Activated effector memory CD4-positive, alpha-beta T cell treated with Interleukin-2 at 50 U/mL for 16 hours (primary cell): ENCODE measurements at places on chromosomes 3 and 15.

DNA sequence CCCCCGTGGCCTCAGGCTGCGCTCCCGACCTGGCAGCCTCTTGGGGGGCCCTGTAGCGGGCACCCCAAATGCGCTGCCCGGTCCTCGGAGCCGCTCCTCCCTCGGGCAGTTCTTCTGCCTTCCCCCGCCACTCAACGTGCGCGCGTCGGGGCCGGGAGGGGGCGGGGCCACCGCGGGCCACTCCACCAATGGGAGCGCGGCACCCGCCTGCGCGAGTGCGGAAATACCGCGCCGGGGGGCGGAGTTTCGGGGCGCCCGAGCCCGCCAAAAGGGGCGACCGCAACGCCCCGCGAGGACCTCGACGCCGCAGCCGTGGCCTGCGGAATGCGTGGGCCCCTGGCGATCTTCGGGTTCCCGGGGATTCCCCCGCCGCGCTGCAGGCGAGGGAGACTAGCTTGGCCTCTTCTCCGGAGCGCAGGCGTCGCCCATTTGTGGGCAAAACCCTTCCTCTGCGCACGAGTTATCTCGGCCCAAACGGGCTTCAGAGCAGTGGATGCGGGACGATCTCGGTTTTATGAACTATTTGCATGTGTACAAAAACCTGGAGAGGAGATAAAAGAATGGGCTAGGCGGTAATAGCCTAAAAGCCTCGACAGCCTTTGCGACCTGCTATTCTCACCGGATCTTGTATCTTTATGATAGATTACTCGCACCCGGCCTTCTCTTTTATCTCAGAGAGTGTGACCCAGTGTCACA is at the start of gene TASOR:
TASOR (minus strand) TSS at position 144 of the 696 bp plus-strand sequence. CDS start 259 bp downstream, outside the sequence.
- DNase-seq, result peak; percentile 84

DNA sequence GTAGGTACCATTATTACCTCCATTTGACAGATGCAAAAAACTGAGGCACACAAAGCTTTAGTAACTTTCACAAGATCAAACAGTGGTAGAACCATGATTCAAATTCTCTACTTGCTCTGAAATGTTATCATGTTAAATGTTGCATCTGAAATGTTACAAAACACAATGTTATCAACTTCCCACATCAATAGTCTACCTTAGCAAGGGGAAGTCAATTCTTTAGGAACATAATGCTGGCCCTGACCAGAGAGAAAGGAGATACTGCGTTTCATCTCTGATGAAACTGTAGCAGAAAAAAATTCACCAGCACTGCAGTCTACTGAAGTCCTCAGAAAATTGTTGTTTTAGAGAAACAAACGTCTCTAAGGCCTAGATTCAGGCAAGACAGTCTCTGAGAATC is 174.1 kb downstream of the SATB1 start:
- no peak for DNase-seq

- DNase-seq, result no peak
Observed at GRCh38 chr3:150055332-150055731, 84.6 kb upstream of the PFN2 start.

GRCh38 chr3:172346161-172346560 is 102.1 kb downstream of the GHSR start:
- DNase-seq, result no peak

DNA sequence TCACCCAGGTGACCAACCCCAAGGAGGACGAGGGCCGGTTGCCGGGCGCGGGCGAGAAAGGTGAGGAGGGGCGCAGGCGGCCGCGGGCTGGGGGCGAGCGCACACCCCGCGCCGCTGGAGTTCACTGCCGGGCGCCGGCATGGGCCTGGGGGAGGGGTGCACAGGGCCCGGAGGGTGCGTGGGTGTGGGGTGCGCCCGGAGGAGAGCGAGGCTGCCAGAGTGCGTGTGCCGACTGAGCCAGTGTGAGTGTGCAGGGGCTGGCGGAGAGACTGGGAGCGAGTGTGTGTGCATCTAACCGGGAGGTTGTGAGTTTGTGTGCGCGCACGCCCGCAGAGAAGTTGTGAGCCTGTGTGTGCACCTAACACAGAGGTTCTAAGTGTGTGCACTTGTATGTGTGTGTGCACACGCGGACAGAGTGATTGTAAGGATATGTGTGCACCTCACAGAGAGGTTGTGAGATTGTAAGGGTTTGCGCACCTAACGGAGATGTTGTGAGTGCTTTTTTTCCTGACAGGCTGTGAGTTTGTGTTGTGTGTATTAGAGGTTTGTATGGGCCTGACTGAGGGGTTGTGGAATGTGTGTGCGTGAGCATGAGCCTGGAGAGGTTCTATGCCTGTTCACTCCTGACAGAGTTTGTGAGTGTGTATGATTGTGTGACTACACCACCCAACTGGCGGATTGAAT is 681 bp downstream of the CTDSPL start:
- DNase-seq, result no peak

- DNase-seq, result peak; percentile 82
Observed at GRCh38 chr15:90838139-90838538, 30.2 kb upstream of the FURIN start.

DNA sequence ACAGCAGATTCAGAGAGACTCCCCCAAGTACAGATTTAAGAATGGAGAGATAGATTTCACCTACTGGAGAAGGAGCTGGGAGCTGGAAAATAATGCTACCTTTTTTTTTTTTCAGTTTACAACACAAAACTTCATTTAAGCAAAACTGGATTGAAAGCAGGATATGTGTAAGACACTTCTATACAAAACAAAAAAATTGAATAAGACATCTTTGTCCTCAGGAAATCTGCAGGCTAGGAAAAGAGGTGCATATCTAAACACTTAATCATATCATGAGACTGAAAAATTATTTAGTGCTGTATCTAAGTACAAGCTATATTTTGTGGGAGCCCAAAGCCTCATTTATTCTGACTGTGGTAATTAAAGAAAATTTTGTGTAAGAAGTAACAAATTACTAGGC is 516.1 kb downstream of the ZIC1 start:
- DNase-seq, result no peak

- DNase-seq, result no peak
Observed at GRCh38 chr3:182954553-182955235, 25.6 kb downstream of the DCUN1D1 start.

DNA sequence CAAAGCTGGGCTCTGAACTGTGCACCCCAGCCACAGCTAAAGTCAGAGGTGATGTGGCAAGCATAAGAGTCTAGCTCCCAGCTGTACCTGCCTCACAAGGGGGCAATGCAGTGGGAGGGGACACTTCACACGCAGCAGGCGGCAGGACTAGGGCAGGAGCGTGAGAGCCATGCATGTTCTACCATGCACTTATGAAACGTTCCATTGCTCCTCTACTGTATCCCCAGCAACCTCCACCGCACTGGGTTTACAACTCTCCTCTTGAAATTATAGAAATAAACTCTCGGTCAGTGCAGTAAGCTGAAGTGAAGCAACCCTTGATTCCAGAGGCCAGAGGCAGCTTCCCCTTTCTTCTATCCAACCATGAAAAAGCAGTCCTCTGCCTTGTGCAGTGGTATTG is 298.6 kb upstream of the STT3B start:
- DNase-seq, result no peak

DNA sequence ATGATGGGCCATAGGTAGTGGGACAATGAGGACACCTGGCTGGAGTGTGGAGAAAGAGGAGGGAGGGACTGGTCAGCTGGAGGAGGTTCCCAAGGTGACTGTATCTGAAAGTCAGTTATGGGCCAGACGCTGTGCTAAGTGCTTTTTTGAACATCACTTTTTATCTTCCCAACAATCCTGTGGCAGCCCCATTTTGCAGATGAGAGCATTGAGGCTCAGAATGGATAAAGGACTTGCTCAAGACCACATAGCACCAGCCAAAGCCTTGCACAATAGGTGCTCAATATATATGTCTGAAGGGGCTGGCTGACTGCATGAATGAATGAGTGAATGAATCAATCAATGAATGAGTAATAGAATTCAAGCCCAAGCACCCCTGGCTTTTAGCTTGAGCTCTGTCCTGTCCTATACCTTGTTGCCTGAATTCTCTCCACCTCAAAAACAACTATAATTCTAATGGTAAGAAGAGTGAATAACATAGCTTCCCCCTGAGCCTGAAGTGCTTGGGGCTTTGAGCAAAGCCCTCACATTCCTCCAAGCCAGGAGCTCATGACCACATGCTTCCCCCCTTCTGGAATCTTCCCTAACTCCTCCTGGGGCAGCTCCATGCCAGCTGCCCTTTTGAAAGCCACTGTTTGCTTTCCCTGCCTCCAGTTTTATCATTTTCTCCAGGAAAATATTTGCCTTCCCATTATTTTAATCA is 150.9 kb downstream of the RPLP1 start:
- DNase-seq, result no peak

DNA sequence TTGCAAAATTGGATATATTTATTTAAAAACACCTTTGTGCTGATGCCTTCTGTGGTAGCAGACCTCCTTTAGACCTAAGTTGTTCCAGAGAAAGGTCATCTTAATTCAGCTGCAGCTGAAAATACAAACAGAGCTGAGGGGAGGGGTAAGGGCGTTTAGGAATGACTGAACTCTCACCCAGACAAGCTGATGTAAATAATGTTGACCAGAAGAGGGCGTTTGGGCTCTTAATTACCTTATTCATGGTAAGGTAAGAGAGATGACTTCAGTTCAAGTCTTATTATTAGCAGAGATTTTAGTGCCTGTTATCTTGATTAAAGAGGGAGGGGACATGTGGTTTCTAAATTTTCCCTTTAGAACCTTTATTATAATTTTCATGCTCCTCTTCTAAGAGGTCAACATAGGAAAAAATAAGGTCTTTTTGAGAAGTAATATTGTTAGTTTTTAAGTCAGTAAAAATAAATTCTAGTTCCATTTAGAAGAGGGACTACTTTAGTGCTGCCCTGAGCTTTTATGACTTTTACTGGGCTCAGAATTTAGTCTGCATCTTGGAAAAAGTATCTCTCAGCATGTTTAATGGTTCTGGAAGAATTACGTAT is 46.3 kb downstream of the GPR171 start:
- no peak for DNase-seq

- no peak for DNase-seq
Observed at GRCh38 chr15:73590263-73590662, 42.9 kb downstream of the NPTN start.

GRCh38 chr15:81492331-81492968 is 118.4 kb upstream of the TMC3 start:
- no peak for DNase-seq

- peak; percentile 35 for DNase-seq
Observed at GRCh38 chr15:70023064-70023768, 74.5 kb downstream of the TLE3 start.

DNA sequence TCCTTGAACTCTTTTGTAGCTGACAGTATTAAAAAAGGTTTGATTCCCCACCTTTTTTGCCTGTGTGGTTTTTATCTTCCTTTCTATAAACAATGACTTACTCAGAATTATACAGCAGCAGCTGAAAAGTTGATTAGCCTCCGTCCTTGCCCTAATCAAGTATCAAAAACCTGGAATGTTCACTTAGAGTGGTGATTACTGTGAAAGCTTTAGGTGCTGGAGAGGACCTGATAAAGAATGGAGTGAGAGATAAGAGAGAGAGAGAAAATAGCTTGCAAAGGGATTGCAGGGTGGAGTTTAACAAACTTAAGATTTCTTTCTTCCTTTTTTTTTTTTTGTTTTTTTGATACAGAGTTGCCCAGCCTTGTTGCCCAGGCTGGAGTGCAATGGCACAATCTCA is 6.7 kb downstream of the CGNL1 start:
- DNase-seq, result no peak

- no peak for DNase-seq
Observed at GRCh38 chr15:39616731-39617455, 36.0 kb downstream of the THBS1 start.

DNA sequence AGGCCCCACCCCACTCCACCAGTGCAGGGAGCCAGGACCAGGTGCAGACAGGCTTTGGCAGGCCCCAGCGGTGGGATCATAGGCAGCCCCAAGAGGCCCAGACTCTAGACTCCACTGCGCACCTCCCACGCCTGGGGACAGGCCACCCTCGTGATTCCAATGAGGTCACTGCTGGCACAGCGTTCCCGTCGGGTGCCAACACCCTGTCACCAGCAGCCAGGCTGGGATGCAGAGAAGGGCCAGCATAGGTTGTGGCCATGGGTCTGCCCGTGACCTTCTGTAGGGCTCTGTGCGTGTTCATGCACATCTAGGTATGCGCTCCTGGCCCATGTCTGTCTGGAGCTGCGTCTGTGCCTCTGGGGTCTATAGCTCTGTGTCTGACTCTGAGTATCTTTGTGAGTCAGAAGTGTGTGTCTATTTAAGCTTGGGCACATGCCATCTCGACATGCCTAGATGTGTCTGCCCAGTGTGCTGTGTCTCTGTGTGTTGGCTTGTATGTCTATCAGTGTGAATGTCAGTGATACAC is 13.0 kb downstream of the VIPR1 start:
- DNase-seq, result no peak

- DNase-seq, result no peak
Observed at GRCh38 chr3:99084826-99085225, 183.3 kb upstream of the DCBLD2 start.

DNA sequence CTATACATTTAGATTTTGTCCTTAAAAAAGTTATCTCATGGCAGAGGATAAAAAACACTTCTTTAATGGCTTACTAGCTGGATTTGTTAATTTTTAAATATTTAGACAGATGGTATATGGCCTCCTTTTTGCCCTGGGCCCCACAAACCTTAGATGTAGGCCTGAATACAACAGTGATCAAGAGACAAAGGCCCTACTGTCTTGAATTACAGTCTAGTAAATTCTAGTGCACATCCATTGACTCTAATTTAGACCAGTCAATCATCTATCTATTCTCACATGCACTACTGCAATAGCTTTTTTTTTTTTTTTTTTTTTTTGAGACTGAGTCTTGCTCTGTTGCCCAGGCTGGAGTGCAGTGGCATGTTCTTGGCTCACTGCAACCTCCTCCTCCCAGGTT is 452.8 kb downstream of the FHIT start:
- DNase-seq, result no peak

GRCh38 chr3:52439426-52440248 is 5.3 kb downstream of the SEMA3G start:
- no peak for DNase-seq

GRCh38 chr15:68166847-68167246 is 38.3 kb downstream of the CALML4 start:
- no peak for DNase-seq

GRCh38 chr15:57540211-57540610 is 51.5 kb upstream of the MYZAP start:
- DNase-seq, result no peak

GRCh38 chr3:150770681-150771080 is 7.7 kb upstream of the SIAH2 start:
- DNase-seq, result no peak

GRCh38 chr3:186569779-186570095 is 783 bp upstream of the DNAJB11 start:
- DNase-seq, result no peak

- DNase-seq, result no peak
Observed at GRCh38 chr3:134699721-134700120, 48.9 kb upstream of the KY start.

GRCh38 chr3:23776352-23776891 is 29.3 kb upstream of the UBE2E1 start:
- DNase-seq, result no peak
